ENCODE measurements at places on chromosomes 7 and 10.
A peak's percentile ranks its signal among the peaks of the same experiment; 100 is the strongest.

DNA sequence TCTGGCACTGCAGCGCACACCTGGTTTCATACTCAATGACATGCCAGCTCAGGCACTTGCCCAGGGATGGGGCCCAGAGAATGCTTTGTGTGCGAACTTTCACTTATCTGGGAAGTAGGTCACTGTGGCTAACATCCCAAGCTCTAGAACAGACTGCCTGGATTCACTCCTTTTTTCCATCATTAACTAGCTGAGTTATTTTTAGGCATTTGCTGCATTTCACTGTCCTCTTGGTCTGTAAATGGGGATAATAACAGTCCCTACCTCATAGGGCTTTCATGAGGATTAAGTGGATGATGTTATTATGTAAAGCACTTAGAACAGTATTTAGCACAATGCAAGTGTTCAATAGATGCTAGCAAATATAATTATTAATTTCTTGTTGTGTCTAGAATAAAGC, 98.7 kb upstream of the DOCK1 start:
- DNase-seq = no peak

DNA sequence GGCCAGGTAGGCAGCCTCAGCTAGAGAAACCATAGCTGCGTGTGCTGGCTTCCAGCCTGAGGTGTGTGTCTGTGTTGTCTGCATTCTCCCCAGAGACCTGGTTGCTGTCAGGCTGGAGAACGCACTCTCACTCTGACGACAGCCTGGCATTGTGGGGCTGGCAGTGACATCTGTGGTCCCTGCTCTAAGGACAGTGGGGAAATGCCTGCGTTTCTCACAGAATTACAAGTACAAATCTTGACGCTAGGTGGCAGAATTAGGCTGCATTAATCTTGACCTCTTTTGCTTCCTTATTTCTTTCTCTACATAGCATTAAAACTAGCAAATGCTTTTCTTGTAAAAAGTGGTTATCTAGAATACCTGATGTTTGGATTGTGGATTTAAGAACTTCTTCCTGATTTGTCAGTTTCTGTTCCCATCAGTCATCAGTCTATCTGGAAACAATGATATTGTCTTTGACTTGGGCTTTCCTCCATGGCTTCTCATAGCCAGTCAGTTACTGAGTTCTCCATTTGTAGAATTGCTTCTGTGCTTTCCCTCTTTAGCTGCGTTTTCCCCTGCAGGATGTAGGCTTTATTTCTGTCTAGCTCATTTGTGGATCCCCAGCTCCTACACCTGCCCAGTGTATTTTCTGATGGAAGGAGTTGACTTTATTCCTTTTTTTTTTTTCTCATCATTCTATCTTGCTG, 86.0 kb downstream of the FANK1 start:
- DNase-seq = no peak

- peak; percentile 72 for DNase-seq
Observed at GRCh38 chr7:27173511-27173955, 587 bp downstream of the HOXA10 start.

DNA sequence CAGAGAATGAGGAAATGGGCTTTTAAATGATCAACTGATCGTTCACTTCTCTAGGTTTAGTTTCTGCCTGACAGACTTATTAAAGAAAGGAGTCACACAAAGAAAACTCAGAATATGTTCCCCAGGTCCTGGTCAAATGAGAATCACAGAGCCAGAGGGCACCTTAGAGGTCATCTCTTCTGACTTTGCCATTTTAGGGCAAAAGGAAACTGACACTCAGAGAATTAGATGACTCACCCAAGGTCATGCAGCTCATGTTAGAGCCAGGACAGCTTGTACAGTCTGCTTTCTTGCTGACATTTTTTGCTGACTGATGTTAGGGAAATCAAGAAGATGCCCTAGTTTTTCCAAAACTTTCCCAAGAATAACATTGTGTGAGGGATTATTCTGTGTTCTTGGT, 312.7 kb upstream of the SP8 start:
- no peak for DNase-seq

DNA sequence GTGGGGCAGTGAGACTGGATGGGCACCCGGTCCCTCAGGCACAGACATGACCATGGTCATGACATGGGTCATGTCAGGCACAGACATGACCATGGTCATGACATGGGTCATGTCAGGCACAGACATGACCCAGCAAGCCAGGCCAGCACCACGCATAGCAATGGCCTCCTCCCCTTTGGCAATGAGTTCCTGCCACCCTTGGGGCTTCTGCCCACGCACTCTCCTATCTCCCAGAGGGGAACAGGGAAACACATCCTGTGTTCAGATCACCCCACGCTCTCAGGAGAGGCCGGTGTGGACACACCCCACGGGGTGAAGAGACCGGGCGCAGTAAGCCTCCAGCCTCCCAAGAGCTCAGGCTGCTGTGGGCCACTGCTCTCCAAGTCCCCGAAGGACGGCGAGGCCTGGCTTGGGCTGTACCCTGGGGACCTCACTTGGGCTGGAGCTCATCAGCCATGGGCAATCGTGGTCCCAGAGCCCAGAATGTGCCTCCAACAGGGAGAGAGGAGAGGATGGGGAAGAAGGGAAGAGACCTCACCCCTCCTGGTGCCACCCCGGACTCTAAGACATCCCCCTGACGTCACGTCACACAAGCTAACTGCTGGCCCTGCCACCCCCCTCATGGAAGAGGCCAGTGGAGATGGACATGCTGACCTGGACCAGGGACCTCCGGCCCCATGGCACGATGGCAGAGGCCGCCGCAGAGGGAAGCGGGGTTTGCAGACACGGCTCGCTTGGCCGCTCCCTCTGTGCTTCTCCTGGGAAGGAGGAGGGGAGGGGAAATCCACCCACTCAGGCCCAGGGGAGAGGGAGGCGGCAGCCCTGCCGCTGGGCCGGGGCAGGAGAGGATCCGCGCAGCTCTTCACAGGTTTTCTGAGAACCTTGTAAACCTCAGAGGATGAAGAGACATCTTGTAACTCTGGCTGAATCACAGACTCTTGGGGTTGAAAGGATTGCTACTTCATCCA, 269.6 kb downstream of the ELFN1 start:
- no peak for DNase-seq

- DNase-seq = no peak
Observed at GRCh38 chr10:58028597-58029366, 238.9 kb downstream of the IPMK start.

DNA sequence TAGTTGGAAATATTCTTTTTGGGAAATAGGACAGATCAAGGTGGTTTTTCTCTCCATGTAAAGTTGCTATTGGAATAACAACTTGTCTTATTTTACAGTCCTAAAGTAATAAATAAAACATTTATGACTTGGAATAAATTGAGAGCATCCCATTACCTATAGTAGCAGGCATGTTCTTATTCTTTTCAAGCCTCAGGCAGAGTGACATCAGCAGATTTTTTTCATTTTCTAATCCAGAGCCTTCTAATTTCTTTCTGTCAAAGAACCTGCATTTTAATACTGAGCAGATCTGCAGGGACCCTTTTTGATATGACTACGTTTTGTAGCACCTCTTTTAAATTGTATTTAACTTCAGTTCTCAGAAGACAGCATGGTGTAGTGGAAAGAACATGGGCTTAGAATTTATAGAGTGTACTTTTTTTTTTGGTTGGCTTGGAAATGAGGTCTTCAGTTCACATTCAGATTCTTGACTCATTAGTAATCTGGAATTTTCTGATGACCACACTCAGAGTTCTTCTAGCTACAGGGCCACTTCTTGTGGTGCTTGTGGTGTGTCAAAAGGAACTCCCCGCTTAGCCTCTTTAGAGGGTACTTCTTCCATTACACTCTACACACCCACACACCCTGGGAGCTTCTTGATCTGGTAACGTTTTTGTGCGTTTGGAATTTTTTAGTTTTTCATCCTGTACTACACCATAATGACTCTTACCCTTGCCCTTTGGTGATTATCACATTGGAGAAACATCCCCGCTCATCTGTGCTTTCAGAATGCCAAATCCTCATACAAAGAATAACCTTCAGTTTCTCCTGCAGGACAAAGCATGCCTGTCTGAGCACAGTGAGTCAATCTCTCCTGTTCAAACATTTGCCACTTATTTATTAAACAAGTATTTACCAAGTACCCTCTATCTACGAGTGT, 34.6 kb downstream of the AGK start:
- DNase-seq = no peak

- DNase-seq = peak; percentile 70
Observed at GRCh38 chr10:132521466-132522102, 16.0 kb upstream of the INPP5A start.

DNA sequence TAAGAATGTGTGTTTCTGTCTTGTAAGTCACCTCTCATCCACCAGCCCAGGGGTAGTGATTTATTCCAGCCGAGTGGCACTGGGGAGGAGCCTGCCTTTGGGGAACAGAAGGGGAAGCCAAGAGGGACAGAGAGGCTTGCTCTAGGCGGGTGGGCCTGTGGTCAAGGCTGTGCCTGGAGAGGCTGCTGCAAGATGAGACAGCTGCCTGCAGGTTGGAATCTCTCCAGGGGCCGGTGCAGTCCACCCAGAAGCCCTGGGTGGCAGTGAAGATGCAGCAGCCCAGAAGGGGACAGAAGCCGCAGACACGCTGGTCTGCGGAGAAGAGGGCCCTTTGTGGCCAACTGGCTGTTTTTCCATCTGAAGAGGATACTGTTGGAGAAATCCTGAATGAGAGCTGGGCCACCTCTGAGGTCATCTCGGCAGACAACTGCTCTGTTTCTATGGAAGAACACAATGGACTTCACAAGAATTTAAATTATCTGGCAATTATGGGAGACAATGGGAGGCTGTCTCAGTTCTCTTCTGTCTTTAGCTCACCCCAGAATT, 175.7 kb downstream of the GFRA1 start:
- no peak for DNase-seq

DNA sequence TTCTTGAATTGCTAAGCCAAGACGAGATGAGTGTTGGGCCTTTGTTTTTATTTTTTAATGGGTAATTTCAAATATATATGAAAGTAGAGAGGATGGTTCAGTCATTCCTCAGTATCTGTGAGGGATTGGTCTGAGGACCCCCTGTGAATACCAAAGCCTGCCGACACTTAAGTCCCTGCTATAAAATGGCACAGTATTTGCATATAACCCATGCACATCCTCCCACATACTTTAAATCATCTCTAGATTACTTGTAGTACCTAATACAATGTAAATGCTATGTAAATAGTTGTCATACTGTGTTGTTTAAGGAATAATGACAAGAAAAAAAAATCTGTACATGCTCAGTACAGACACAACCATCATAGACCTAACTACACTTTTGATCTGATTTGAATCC, 73.4 kb downstream of the NOD1 start:
- DNase-seq = no peak

GRCh38 chr7:99340659-99341058, 15.0 kb downstream of the ARPC1A start:
- no peak for DNase-seq

DNA sequence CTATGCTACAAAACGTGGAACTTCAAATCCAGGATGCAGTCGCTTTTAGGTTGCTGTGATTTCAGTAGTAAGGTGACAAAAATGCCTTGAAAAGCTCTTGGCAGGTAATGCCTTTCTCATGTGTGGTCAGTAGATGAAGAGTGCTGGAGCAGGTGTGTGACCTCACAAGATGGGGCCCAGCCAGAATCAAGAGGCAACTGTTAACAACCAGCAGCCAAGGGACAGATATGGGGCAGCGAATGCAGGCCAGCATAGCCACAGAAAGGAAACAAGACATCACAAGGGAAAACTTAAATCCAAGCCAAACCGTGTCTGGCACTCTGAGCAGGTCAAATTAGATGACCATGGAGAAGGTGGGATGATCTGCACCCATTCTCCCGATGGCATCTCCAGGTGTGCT, 12.3 kb downstream of the HUS1 start:
- DNase-seq = no peak

DNA sequence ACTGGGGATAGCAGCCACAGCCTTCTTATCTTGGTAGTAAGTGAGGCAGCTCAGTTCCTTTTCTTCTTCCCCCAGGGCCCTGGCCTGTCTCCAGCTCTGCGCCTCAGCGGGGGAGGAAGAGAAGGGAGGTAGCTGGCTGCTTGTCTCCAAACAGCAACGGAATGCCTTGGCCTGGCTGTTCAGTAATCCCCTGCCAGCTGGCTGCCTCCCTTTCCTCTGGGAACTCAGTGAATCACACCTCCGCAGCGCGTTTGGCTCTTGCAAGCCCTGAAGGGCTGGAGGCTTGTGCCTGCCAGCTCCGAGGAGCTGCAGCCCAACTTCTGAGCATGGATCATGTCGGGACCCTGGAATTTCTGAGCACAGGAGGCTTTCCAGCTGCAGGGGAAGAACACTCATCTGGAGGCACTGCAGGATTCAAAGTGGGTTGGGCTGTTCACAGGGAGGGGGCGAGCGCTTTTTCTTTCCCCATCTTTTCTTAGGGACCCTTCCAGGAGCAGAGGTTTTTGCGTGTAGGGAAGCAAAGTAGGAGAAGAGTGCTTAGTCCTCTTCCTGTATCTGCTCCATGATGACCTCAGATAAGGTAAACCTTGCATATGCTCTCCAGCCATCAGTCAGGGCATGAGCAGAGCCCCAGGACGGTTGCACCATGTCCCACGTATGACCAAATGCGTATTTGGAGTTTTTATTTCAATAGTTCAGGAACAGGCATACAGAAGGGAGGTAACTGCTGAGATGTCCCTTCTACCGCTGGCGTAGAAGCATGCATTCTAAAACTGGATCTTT, 253.2 kb upstream of the INHBA start:
- peak; percentile 97 for DNase-seq

GRCh38 chr7:44445986-44446671, 44.3 kb downstream of the NUDCD3 start:
- no peak for DNase-seq

- DNase-seq = no peak
Observed at GRCh38 chr10:129761981-129762956, 201.8 kb downstream of the EBF3 start.

DNA sequence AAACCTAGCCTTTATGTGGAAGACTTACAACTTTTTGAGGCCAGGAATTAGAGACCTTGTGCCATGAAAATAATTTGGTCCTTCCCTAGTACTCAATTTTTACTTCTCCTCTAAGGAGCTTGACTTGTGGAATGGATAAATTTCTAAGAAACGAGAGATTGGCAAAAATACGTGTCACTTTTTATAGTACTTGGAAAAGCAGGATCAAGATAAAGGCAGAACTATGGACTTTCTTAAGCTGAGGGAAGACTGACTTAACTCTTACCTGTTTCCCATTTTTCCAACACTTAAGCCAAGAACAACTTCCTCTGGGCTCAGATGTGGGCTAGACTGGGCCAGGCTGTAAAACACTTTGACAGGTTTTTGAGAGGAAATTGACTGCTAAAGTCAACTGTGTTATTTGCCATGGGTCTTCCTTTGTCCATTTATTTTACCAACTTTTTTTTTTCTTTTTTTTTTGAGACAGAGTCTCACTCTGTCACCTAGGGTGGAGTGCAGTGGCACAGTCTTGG, 2.0 kb upstream of the WBP1L start:
- no peak for DNase-seq

GRCh38 chr10:83572036-83572435, 567.3 kb upstream of the GHITM start:
- no peak for DNase-seq

DNA sequence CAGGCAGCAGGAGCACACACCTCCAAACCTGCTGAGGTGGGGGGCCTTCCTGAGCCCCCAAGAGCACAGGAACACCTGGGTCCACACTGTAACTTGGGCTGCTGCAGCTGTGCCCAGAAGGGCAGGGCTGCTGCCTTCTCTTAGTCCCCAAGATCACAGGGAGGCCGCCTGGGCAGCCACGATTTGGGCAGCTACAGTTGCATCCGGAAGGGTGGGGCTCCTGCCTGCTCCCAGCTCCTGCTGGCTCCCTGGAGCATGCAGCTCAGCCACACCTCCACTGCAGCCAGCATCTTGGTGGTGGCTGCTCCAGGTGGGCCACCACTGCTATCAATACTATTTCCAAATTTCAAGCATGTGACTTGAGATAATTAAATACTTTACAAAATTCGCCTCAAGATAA, 38.5 kb upstream of the AGMO start:
- no peak for DNase-seq

Data from suprapubic skin (tissue), 4 donors.